ENCODE measurements at places on chromosomes 7 and 10. TPM values are rescaled to one million over a fixed set of nuclear protein-coding genes. Genes with fewer than 3 reads are reported as not detected.

The RADIL gene
- 0.63 TPM for total RNA-seq

The ZNF467 gene
- 12.8 TPM for total RNA-seq

The CPA2 gene
- total RNA-seq: not detected

The MMP21 gene
- total RNA-seq: not detected

The SPACDR gene
- 0.89 TPM for total RNA-seq

The NUTM2A gene
- 0.76 TPM for total RNA-seq

The SFMBT2 gene
- total RNA-seq: 5.2 TPM

The OR2AE1 gene
- total RNA-seq: not detected

Data from mesangial cell (primary cell).